NCI-H1694 (cell line): ENCODE measurements at places on chromosomes 6 and 20.
A peak's percentile ranks its signal among the peaks of the same experiment; 100 is the strongest.

- DNase-seq = no peak
These were observed 54.4 kb upstream of the ZNF337 start for GRCh38 chr20:25750765-25751696.

GRCh38 chr6:105616521-105616920 lies 213.6 kb upstream of the PREP start:
- no peak for DNase-seq

DNA sequence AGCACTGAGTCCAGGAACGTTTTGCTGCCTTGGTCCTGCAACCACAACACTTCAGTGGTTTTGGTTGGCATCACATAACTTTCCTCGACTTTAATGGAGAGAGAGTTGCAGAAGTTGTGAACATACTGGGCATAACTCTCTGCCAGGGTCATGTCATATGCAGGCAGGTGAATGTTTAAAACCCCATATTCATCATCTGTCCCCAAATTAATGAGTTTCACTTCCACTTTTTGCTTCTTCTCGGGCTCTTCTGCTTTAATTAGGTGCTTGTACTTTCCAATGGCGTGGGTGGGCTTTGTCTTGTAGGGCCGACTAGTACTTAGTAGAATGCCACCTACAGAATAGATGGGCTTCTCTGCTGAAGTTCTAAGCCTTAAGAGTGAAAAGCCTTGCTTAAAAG lies 45.2 kb upstream of the TFAP2A start:
- no peak for DNase-seq

GRCh38 chr20:47736570-47737152 lies 48.6 kb downstream of the SULF2 start:
- no peak for DNase-seq

DNA sequence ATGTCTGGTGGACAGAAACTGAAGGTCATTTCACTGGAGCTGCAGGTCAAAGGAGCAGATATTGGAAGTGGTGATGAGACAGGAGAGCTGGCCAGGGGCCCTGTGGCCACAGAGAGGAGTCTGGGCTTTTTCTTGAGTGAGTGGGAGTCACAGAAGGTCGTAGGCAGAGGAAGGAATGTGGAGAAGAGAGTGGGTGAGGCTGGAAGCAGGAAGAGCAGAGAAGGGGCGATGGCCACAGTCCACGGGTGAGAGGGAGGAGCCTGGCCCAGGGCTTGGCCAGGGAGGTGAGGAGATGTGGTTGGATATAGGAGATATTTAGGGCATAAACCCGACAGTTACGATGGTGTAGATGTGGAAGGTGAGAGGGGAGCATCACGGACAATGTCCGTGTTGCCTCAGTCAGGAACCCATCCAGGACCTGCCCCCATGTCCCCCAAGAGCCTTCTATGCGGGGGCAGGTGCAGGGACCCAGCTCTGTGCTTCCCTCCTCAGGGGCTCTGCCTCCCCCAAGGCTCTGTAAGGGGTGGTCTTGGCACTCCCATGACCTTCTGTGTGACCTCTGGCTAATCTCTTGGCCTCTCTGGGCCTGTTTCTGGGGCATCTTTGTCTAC lies 150.5 kb upstream of the PTPN1 start:
- DNase-seq = no peak

DNA sequence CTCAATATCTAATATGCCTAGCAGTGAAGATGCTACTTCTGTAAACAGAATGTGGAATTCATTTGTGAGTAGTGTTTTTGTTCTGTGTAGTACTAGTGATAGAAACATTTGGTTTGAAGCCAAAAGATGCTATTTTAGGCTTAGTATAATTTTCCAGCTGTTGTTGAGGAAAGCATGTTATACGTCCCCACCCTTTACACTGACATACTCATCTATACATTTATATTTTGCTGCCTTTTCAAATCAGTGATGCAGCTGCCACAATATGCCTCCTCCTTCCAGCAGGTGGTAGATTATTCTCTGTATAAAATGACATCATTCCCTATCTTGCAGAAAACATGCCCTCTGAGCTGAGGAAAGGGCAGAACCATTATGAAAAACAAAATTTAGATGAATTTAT lies 1217.6 kb upstream of the GJE1 start:
- DNase-seq = peak; percentile 40

DNA sequence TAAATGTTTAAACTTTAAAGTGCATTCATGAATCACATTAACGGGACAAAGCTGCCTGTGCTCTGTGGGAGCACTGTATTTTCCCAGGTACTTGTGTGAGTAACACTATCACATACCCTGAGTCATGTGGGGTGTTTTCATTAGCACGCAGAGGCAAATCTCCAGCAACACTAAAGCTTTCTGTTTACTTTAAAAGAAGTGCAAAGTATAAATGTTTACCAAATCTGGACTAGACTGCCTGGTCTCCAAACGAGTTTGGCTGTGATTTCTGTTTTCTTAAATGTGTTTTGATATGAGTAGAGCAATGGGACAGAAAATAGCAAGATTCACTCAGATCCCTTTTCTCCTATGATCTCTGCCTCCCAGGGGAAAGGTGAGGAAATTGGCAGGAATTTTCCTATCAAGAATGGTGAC lies 28.8 kb upstream of the RIPPLY2 start:
- no peak for DNase-seq

DNA sequence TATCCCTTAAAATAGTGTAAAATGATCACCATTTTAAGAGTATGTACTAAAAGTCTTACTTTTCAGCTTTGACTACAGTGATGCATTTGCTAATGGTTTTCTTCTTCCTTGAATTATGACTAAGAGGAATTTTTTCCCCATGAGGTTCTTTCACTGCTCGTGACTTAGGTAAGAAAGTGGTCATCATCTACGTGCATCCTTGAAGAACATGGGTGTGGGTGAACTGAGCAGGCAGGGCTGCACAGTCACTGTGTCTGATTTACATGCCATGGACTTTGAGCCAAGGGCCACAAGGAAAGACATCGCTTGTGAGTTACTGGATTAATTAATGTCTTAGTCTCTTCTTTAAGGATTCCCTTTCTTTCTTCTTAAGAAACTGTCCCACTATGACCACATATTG lies 33.3 kb downstream of the NQO2 start:
- no peak for DNase-seq

DNA sequence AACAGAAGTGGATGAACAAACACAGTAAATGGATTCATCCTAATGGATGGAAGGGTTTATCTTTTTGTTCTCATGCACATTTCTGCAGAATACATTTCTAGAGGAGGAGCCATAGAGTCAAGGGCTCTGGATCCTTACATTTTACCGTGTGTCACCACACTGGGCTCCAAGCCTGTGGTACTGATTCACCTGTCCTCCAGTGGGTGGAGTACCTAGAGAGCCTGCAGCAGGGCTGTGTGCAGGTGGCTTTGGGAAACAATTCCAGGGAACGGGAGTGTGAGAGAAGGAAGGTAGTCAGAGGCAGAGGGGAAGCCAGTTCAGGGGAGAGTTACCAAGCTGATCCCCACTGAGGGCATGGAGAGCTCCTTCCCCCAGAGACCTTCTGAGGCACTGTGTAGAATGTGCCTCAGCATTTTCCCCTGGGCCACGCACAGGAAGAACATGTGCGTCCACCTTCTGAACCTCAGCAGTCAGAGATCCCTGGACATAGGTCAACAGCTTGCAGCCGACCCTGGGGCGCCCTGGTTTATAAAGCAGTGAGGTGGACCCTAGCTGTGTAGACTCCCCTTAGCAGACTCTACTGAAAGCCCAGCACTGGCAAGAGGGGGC lies 85.3 kb upstream of the SLC22A23 start:
- DNase-seq = no peak

- DNase-seq = no peak
These were observed 189.8 kb upstream of the CEP162 start for GRCh38 chr6:84417260-84417659.
